ENCODE measurements at places on chromosomes 5 and 9.

DNA sequence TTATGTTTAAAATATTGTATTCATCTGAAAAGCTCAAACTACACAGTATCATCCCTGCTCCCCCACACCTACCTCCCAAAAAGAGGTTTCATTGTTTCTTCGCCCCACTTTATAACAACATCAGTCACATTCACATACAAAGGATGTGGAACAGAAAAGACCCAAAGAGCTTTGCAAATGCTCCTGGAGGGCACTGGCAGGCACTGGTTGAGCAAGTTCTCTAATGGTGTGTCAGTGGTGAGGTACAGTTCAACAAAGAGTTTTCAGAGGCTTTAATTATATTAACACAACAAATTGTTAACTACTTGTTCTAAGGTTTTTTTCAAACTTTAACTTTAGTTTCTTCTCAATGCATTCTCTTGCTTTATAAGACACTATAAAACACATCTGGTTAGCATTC, 54.1 kb upstream of the ECM2 start:
- DNase-seq: no peak

- no peak for DNase-seq
These were observed 26.6 kb downstream of the DEPDC1B start for GRCh38 chr5:60673334-60673733.

- DNase-seq: no peak
These were observed 162.7 kb upstream of the IRX2 start for GRCh38 chr5:2914022-2914661.

GRCh38 chr9:34322899-34323591, 6.0 kb downstream of the KIF24 start:
- no peak for DNase-seq

DNA sequence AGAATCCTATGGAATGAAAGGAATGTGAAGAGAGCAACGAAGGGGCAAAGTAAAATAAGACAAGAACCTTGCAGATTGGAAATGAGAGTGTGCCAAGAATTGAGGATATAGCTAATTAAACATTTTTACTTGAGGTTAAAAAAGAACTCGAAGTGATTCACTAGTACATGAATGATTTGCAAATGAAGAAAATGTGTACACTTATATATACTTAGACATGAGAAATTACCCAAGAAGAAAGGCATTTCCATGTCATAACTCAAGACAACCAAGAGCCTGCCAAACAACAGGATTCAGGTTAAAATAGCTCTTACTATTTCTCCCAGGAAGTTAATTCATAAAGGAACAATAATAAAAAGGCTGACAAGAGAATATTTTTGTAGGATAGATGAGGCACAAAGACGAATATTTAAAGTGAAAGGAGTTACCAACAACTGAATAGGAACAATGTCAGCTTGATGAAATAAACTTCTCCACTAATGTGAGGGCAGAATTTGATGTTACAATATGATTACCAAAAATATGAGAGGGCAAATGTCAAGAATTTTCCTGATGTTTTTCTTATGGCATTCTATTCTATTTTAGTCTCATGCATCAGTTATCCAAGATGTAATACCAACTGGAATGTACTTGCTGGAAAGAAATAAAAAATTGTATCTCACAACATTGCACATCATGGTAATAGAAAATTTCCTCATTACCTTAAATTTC, 18.9 kb upstream of the NPR3 start:
- DNase-seq: no peak

DNA sequence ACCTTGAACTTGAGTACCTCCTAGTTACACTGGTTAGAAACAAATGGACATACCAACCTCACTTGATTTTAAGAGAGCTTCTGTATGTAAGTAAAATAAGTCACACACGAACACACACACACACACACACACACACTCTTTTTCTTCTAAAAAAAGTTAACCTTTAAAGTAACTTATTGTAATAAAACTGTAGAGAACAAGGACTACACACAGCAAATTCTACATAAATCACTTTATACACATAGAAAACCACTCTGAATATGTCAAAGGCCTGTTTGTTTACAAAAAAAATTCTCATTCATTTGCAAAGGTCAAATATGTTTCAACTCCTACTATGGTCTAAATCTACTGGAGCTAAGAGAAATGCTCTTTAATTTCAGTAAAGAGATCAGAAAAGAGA, 29.1 kb downstream of the GIN1 start:
- DNase-seq: no peak

DNA sequence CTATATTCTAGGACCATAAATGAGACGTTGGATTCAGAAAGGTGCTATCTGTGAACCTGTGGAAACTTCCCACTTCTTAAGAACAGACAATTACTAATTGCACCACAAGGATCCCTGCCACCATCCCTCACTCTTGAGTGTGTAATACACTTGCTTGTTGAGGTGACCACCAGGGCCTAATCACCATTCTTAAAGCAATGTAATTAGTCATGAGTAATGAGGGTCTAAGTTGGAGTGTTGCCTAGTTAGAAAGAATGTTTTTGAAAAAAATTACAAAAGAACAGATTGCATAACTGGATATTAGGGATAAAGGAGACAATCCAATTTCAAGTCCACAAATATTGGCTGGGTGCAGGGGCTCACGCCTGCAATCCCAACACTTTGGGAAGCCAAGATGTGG, 56.9 kb upstream of the TRIO start:
- no peak for DNase-seq

DNA sequence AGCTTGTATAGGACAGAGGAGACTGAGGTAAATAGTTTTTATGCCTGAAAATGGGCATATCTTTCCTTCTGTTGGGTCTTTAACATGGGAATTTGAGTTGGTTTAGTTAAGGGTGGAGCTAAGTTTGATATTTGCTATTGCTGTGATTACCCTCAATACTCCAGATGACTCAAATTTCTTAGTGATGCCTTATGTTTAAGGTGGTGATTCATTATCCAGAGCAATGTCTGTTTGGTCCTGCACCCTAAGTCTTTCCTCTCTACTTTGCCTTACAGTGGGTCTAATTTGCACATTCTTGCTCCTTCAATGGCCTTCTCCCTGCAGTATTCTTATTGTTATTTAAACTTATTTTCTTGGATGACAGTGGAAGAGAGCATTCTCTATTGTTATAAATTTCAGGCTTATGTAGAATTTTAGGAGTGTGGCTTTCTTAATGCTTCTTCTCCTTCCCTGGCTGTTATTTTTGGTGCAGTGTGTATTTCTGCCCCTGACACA, 312.9 kb upstream of the RPS23 start:
- no peak for DNase-seq

DNA sequence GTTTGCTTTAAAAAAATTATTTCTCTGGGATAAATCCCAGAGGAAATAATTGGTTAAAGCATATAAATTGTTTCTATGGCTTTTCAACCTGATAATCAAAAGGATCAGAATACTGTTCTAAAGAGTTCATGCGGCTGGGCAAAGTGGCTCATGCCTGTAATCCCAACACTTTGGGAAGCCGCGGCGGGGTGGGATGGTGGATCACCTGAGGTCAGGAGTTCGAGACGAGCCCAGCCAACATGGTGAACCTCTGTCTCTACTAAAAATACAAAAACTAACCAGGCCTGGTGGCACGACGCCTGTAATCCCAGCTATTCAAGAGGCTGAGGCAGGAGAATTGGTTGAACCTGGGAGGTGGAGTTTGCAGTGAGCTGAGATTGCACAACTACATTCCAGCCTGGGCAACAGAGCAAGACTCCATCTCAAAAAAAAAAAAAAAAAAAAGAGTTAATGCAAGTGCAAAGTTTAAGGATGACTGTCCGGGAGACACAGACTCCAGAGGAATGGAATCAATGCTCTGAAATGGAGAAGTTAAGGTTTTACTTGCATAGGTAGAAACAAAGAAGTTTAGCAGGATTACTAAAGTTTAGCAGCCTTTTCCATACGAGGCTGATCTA, 16.6 kb upstream of the GRHPR start:
- no peak for DNase-seq

GRCh38 chr9:1331546-1332038, 281.4 kb downstream of the DMRT2 start:
- DNase-seq: no peak

DNA sequence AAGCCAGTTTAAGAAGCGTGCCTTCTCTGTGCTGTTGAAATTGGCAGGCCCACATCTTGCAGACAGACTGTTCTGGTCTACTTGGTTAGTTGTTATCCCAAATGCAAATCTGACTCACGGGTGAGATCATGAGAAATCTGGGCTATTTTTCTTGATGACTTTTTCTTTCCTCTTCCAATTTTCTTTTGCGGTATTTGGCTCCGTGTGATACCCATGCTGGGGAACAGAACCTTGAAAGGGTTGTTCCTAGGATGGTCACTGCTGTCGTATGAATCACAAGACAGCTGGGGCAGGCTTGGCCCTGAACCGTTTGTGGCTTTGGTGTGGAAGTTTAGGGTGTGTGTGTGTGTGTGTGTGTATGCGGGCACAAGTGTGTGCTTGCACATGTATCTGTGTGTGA, 24.6 kb downstream of the PDZD2 start:
- no peak for DNase-seq

- no peak for DNase-seq
These were observed 261.9 kb downstream of the PBX3 start for GRCh38 chr9:126009047-126009446.

DNA sequence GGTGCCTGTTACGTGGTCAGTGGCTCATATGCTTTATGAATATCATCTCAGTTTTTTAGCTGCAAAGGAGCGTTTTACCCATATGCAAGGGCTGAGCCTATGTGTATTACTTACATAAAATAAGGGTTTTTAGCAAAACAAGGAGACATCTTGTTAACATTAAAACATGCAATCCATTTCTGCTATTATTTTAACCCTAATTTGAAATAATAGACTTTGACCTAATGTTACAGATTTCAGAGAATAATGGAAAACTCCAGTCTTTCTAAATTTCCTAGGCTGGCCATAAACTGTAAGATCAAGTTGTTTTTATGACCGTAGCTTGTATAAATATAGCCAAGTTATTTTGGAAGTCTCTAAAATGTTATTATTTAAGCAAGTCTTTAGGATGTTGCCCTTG, 121.1 kb upstream of the SEMA6A start:
- DNase-seq: no peak

DNA sequence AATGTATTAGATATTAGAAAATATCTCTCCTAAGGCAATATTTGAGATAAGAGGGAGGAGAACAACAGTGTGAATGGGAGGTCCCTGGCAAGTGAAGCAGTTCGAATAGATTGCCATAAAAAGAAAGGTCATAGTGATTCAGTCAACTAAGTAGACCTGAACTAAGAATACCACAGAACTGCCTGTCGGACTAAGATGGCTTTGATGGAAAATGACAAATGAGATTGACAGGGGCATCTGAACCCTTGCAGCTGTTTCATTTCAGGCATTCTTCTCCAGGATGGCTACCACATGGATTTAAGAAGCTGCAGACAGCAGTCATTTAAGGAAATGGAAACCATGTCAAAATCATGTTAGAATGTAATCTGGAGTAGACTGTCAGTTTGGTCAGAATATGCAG, 308.4 kb upstream of the MEF2C start:
- DNase-seq: no peak

DNA sequence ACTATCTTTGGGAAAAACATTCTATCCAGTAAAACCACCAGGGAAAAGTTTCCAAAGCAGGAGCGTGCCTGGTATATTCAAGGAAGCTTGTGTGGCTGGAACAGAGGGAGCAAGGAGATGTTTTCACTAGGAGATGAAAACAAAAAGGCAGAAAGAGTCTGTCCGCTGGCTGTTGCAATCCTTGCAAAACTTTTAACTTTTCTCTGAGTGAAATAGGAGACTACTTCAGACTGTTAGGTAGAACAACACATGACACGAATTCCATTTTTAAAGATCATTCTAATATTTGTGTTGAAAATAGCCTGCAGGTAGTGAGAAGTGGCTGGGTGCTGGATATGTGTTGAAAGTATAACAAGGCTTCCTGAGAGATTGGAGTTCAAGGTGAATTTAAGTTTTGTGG, 69.5 kb downstream of the PRR16 start:
- no peak for DNase-seq

- no peak for DNase-seq
These were observed 198.0 kb downstream of the GNA14 start for GRCh38 chr9:77450085-77450475.

- DNase-seq: no peak
These were observed 1122.5 kb upstream of the WWC1 start for GRCh38 chr5:167168971-167169370.

DNA sequence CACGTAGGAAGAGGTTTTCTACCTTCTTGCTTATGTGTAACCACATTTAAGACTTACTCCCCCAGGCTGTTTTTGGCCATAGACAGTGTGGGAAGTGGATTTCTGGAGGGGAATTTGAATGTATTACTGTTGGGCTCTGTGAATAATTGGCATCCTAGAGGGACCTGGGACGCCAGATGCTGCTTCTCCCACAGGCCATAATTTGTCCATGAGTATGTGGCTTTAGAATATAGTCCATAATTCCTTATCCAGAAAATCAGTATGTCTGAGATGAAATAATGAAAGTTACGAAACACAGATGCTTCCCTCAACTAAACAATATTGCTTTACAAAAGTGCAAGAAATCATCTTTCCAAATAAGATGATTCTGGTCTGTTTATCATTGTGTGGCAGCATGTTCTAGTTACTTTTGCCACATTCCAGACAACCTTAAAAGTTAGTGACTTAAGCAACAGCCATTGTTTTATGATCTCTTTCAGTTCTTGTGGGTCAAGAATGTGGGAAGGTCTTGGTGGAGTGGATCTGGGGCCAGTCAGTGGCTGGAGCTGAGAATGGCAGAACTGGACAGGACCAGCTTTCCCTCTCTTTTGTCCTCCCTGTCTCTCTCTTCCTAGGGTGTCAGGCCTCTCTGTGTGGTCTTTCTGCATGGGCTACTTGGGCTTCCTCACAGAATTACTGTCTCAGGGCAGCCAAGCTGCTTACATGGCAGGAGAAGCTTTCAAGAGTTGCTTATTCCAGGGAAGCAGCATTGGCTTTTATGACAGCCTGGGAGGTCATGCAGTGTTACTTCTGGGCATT, 79.4 kb downstream of the FBXL7 start:
- DNase-seq: no peak

- no peak for DNase-seq
These were observed 113.1 kb downstream of the KDM4C start for GRCh38 chr9:6870650-6871477.

DNA sequence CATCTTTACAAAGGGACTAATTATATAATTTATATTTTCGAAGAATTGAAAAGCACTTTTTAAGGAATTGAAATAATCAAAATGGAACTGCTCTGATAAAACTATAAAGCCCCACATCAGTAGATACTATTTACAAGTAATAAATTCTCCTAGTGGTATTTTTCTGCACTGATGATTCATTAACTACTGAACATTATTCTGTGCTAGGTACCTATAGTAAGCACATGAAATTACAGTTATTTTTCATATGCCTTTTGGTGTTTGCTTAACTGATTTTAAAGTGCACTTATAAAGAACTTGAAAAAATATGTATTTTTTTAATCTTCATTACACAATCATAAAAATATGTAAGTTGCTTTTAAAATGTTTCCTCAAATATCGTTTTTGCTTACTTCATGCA, 123.0 kb downstream of the MAN2A1 start:
- no peak for DNase-seq

GRCh38 chr5:123440456-123441181, 17.4 kb upstream of the CEP120 start:
- DNase-seq: no peak

DNA sequence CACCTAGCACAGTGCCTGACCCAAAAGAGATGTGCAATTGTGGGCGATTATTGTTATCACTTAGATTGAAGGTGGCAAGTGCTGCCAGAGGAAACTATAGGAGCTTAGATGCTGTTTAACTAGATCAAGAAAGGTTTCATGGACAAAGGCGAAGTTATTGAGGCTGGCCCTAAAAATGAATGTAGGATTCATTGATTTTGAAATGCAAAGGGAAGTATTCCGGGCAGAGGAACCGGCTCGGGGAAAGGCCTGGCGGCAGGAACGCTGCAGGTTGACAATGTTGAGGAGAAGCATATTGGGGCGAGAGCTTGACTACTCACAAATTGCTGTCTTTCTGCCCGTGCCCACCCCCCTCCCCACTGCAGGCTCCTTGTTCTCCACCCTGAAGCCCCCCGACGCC, 37.4 kb upstream of the TTC1 start:
- no peak for DNase-seq

All from glomerular endothelial cell (primary cell).